ENCODE measurements at places on chromosomes 2 and 18.

- DNase-seq, result no peak
Observed at GRCh38 chr2:83756219-83756618, 702.9 kb downstream of the SUCLG1 start.

DNA sequence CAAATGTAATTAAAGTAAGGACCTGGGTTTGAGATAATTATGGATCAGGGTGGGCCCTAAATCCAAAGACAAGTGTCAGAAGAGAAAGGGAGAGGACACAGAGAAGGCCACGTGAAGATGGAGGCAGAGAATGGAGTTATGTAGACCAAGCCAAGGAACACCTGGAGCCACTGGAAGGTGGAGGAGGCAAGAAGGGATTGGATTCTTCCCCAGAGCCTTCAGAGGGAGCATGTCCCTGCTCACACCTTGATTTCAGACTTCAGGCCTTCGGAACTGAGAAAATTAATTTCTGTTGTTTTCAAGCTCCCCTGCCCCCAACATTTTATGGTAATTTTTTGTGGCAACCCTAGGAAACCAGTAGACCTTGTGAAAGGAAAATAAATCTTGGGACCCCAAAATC is 19.6 kb downstream of the CAPN14 start:
- no peak for DNase-seq

DNA sequence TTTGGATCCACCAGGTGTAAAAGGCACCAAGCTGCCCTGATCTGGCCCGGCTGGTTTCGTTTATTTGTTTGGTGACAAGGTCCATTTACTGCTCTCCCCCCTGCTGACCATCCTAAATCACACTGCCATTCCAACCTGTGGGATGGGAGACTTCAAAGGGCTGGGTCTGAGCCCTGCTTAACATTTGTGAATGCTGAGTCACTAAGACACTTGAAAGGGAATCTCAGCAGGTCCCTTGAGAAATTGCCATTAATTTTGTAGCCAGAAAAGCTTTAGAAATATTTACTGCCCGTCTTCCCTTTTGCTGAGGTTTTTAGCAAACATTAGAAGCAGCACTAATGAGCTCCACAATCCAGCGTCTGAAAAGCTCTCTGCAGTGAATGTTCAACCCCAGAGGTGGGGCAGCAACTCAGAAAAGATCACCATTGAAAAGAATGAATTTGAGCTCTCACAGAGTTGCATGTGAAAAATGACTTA is 133.8 kb downstream of the ARL4C start:
- no peak for DNase-seq

- DNase-seq, result no peak
Observed at GRCh38 chr2:46661526-46661925, 182.2 kb downstream of the TMEM247 start.

DNA sequence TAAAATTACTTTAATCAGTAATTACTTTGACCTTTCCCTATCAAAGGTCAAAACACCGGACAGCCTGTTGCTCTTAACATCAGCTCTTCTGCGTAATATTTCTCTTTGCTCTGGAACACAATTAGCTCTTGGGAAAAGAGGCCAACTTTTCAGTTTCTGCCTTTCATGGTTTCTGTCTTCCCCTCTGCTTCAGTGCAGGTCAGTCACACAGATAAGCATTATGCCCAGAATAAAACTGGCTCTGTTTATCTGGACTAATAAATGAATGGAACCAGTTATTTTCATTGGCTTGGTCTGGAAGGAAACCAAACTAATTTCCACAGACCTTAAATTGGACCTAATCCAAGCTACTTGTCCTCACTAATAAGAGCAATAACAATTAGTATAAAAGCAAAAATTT is 26.2 kb upstream of the GALNT3 start:
- DNase-seq, result no peak

DNA sequence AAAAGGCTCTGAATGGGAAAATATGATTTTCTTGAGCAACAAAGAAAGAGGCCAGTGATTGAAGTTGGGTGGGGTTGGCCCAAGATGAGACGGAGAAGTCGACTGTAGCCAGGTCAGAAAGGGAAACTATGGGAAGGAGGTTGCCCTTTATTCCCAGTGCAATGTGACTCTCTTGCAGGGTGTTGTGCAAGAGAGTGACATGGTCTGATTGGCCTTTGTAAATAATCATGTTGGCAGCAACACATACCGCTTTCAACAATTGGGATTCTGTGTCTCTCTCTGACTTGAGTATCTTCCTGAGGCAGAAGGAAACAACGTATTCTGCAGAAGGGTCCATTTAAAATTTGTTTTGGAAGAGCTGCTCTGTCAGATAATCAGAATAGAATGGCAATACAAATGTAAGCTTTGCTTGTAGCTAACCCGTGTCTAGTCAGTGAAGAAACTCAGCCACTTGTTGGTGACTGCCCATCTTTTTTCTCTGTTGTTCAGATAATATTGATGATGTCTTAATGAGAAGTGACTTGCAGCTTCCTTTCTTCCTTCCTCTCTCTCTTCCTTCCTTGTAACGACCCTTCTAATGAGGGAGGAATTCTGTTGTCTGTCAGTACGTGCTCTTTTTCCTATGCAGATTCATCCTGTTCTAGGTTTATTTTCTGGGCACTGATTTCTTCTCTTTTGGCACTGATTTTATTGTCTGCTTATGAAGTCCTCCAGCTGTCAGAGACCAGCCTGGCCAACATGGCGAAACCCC is 311.0 kb upstream of the FAM98A start:
- DNase-seq, result no peak

DNA sequence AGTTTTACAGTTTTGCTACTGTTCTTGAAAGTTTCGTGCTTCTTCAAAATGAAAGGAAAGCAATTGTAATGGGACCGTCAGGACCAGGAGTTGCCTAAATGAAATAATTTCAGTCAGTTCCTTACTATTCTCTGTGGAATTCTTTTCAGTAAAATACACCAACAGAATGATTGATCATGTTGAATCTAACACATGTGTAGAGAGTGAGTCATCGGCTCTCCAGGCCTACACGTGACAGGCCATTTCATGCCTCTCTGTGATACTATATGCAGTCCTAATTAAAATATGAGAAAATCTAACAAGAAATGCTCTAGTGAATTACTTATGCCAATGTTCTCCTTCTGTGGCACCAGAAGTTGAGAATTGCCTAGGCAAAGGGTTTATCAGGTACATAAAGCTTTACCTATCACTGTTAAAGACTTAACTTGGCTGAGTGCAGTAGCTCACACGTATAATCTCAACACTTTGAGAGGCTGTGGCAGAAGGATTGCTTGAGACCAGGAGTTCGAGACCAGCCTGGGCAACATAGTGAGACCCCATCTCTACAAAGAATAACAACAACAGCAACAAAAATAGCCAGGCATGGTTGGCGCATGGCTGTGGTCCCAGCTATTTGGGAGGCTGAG is 199.4 kb downstream of the LRRTM1 start:
- no peak for DNase-seq

GRCh38 chr2:195027947-195028346 is 629.1 kb upstream of the SLC39A10 start:
- DNase-seq, result no peak

DNA sequence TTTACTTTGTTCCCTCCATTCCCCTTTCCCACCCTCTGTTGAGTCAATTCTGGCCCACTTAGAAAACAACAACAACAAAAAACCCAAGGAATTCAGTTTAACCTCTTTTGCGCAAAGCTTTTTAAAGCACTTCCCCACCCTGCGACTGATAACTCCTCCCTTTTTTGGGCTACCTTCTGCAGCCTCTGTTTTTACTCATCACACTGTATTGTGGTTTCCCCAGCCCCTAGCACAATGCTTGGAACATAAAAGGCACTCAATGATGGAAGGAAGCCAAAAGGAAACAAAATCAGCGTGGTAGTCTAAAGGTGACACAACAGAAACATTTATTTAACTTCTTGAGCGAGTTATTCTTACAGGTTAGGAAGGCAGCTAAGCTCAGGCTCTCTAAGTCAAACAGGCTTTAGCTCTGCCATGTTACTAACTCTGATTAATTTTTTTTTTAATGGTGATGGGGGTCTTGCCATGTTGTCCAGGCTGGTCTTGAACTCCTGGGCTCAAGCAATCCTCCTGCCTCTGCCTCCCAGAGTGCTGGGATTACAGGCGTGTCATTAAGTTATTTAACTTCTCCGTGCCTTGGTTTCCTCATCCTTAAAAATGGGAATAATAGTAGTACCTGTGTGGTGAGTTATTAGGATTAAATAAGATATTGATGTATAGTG is 1.3 kb downstream of the CEP68 start:
- DNase-seq, result no peak

DNA sequence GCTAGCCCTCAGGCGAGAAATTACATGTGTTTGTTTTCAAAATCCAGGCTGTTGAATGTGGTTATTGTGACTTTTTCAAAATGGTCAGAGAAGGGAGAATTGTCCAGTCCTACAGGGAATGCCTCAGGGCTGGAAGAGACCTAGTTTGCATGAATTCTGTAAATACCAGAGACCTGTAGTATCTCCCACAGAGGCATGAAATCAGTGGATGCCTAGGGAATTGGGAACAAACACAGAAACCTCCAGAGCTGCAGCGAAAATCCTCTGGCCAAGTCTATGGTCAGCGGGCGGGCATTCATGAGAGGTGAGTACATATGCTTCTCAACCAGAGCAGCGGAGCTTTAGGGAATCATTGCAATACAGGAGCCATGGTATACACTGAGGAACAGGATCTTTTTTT is 1596.5 kb upstream of the NXPH2 start:
- no peak for DNase-seq

DNA sequence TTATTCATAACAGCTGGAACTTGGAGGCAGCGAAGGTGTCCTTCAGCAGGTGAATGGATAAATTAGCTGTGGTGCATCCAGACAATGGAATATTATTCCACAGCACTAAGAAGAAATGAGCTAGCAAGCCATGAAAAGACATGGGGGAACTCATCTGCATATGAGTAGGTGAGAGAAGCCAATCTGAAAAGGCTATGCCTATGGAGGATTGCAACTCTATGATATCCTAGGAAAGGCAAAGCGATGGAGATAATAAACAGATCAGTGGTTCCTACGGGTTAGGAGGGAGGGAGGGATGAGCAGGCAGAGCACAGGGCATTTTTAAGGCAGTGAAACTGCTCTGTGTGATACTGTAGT is 66.2 kb downstream of the ODC1 start:
- no peak for DNase-seq

GRCh38 chr2:21256006-21256405 is 132.2 kb downstream of the TDRD15 start:
- DNase-seq, result no peak

- DNase-seq, result no peak
Observed at GRCh38 chr2:227793148-227793712, 20.4 kb upstream of the CCL20 start.

DNA sequence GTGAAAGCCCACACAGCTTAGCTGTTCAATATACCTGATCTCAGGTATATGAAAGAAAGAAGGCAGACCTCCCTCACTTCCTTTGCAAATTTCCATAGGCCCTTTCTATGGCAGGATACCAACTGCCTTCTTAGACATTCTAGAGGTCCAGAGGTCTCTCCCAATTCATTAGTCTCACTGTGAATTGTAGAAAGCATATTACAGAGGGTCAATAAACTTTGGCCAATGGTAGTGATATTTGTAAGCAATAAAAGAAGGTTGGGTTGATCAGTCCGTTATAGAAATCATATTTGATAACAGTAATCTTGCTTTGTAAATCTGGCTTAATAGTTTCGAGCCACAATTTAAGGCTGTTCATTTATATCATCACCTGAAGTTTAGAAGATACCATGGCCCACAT is 50.7 kb upstream of the ATP8B1 start:
- DNase-seq, result no peak

- DNase-seq, result no peak
Observed at GRCh38 chr2:181682026-181682789, 1.9 kb upstream of the NEUROD1 start.

GRCh38 chr2:150938527-150938926 is 323.1 kb downstream of the RBM43 start:
- peak; percentile 53 for DNase-seq

DNA sequence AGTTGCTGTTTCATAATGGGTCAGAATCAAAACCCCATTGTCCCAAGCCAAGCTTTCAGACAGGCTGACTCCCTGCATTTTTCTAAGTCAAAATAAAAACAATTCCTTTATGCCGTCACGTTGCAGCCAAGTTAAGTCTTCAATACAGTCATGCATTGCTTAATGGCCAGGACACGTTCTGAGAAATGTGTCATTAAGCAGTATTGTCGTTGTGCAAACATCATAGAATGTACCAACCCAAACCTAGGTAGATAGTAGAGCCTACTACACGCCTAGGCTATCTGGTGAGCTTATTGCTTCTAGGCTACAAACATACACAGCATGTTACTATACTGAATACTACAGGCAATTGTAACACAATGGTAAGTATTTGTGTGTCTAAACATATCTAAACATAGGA is 160.4 kb upstream of the FOSL2 start:
- DNase-seq, result no peak

All from HFFc6 (cell line).